Cerebellum (tissue), 4 donors: ENCODE measurements at places on chromosomes 4 and X. TPM values are rescaled to one million over a fixed set of nuclear protein-coding genes. Genes with fewer than 3 reads are reported as not detected.

DNA sequence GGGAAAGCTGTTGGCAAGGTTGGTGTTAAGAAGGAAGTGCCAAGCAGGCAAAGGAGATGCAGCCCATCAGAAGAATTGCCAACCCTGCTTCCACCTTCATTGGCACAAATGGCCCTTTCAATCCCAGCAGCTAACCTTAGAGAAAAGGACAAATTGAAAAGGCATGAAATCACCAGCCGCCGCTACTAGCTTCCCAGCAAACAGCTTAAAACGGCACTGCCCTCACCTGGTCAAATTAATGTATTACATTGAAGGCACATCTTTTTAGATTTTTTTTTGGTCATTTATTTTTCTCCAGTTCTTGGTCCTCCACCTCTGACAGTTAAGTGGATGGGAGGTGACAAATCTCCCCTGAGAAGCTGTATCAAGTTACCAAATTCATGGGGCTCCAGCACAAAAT lies 51.0 kb upstream of the NHSL2 start:
- DNase-seq: peak; percentile 41

- no peak for DNase-seq
Measured at GRCh38 chr4:6450709-6451108, 21.7 kb downstream of the PPP2R2C start.

Gene SCD5
- total RNA-seq: 134 TPM

- no peak for DNase-seq
Measured at GRCh38 chrX:2147928-2148327, 352.8 kb downstream of the DHRSX start.

GRCh38 chr4:82415922-82416365 lies 14.3 kb downstream of the HNRNPDL start:
- no peak for DNase-seq

Gene ATOH1
- total RNA-seq: 6.3 TPM

- no peak for DNase-seq
Measured at GRCh38 chr4:5619913-5620625, 88.3 kb downstream of the EVC2 start.

DNA sequence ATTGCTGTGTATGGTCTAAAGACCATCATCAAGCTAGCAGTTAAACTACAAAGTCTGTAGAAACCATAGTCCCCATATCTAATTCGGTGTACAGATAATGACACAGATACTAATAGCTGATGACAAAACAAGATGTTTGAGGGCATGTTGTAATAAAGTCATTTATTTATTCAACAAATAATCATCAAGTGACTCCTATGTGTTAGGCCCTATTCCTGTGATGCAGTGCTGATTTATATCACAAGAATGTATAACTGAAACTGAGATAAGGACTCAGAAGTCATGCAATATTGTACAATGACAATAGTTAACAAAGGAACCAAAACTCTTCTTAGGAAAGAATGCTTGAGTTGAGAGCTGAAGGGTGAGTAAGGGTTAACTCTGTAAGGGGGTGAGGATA lies 315.0 kb upstream of the NR3C2 start:
- DNase-seq: no peak

- DNase-seq: no peak
Measured at GRCh38 chr4:6134612-6135220, 65.6 kb downstream of the JAKMIP1 start.

GRCh38 chrX:38999967-39000745 lies 198.9 kb downstream of the MID1IP1 start:
- DNase-seq: no peak

Gene TRIM75
- not detected for total RNA-seq

- no peak for DNase-seq
Measured at GRCh38 chr4:145531223-145531622, 49.6 kb downstream of the SMAD1 start.

Gene NEUROG2
- total RNA-seq: 7.8 TPM

- peak; percentile 6 for DNase-seq
Measured at GRCh38 chr4:138182838-138183426, 59.2 kb downstream of the SLC7A11 start.

- no peak for DNase-seq
Measured at GRCh38 chr4:10123227-10124101, 6.9 kb upstream of the WDR1 start.

- no peak for DNase-seq
Measured at GRCh38 chr4:101967697-101968346, 177.3 kb downstream of the BANK1 start.

Gene FAM184B
- total RNA-seq: 2.3 TPM

- no peak for DNase-seq
Measured at GRCh38 chr4:33411182-33411581, 2691.0 kb downstream of the PCDH7 start.

GRCh38 chrX:42686706-42687105 lies 91.3 kb downstream of the PPP1R2C start:
- no peak for DNase-seq

Gene SPATA4
- total RNA-seq: 0.09 TPM

DNA sequence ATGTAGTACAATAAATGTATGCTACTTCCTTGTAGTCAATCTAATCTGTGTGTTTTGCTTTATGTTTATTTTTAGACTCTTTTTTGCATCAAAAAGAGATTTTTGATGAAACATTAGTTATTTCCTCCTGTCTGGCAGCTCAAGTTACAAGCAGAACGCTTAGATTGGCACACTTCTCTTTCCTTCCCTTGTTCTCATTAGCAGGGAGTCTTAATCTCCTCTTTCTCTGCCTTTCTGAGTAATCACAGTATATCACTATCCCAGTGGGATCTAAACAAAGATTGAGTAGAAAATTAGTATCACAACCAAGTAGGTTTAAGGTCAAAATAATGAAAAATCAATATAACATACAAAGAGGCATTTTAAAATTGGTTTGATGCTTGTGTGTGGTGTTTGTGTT lies 1192.6 kb downstream of the C4orf33 start:
- no peak for DNase-seq

- DNase-seq: peak; percentile 12
Measured at GRCh38 chrX:130878350-130879341, 24.4 kb downstream of the ENOX2 start.

GRCh38 chrX:76183289-76184049 lies 10.6 kb downstream of the PBDC1 start:
- DNase-seq: no peak

Gene SSX2
- total RNA-seq: not detected

Gene MAGEA2B
- total RNA-seq: not detected

DNA sequence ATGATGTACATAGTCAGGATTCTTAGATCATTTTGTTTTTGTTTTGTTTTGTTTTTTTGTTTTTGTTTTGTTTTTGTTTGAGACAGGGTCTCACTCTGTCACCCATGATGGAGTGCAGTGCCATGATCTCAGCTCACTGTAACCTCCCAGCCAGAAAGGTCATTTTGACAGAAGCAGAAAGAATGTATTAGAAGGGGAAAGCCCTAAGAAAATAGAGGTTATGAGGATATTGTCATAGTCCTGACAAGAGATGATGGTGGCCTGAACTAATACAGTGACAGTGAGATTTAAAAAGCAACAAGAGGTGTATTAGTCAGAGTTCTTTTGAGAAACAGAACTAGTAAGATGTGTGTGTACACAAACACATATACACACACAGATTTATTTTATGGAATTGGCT lies 503.3 kb downstream of the RPA4 start:
- DNase-seq: no peak
